NCI-H1930 (cell line): ENCODE measurements at places on chromosomes 5 and 9.

DNA sequence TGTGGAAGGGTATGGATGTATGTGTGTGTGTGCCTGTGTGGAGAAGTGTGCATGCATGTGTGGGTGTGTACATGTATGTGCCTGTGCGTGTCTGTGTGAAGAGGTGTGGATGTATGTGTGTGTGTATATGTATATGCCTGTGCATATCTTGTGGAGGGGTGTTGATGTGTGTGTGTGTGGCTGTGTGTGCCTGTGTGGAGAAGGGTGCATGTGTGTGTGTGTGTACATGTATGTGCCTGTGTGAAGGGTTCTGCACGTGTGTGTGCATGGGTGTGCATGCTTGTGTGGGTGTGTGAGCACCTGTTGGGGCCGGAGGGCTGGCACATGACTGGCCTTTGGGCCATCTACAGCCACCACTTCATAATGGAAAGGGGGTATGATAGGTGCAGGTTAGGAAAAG lies 291.4 kb downstream of the IRX2 start:
- DNase-seq, result no peak

- DNase-seq, result no peak
Observed at GRCh38 chr5:16457451-16457850, 8.1 kb downstream of the ZNF622 start.

- no peak for DNase-seq
Observed at GRCh38 chr9:108681851-108682590, 173.8 kb downstream of the ACTL7B start.

- DNase-seq, result no peak
Observed at GRCh38 chr9:37066139-37066725, 32.2 kb upstream of the PAX5 start.

DNA sequence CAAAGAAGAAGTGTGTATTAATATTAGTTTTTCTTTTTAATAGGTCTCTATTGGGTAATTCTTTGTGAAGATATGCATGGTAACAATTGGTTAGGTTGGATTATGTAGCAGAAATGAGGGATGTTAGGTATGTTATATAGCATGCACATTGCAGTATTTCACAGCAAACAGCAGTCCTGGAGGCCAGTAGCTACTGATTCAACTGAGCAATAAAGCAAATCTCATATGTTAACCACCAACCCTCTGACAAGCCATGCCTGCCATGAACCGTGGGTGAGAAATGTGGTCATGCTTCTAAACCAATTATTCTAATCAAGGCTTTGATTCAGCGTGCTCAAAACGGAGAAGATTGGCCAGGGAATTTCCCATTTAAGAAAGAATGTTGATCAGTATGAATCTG lies 313.0 kb upstream of the CDH6 start:
- DNase-seq, result no peak

DNA sequence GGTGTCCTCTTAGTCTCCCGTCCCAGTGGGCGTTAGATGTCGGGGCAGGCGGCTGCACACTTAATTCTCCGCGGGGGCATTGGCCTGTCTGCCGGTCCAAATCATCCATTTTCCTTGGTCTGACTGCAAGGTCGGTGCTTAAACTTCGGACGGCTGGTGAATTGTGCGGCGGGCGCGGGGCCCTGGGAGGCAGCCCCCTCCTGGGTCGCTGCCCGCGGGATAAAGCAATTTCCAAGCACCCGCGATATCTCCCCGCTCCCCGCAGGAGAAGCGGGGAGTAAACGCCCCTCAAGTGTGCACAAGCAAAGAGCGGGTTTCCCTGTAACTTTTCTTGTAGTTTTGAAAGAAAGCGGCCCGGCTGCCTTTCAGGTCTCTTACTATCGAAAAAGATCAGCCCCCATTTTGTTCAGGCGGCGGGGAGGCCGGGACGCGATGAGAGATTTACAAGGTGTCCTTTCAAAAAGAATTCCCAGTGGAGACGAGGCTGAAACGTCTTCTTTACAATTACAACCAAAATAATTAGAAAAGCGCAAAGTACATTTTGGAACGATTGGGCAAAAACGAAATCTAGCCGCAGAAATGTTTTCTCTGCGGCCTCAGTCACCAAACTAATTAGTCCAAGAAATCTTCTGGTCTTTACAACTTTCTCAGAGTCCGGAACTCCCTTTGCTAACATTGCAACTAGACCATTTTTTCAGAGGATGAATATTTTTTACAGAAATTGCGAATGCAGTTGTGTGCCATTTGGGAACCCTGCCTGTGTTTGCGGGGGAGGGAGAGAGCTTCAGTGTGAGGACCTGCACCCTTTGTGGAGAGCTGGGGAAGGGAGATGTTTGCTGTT lies 1.8 kb downstream of the IRX1 start:
- DNase-seq, result no peak

DNA sequence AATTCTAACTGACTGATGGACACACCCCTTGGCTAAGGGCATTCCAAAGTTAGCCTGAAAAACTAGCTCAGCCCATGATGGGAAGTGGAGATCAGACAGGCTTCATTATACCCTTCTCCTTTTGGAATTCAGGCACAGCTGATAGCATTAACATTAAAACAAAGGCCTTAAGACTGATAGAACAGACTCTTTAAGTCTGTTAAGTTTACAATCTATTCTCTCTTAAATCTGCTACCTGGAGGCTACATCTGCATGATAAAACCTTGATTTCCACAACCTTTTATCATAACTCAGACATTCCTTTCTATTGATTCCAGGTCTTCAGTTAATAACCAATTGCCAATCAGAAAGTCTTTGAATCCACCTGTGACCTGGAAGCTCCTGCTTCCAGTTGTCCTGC lies 281.4 kb downstream of the TUSC1 start:
- DNase-seq, result no peak

- no peak for DNase-seq
Observed at GRCh38 chr5:109196087-109196822, 213.5 kb downstream of the PJA2 start.

DNA sequence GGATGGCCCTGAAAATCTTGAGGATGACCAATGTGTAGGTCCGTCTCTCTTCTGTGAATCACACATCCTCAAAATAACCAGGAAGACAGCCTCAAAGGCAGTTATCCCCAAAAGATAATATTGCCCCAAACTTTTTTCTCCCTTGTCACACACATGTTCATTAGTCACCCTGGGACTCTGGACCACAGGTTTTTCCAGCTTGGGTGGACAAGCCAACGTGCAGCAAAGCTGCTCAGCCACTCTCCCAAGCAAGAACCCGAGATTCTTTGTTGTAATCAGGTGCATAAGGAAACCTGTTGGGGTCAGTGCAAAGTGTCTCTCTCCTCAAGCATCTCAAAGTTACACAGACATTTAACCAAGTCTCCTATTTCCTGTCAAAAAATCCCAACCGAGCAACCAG lies 196.6 kb downstream of the GNA14 start:
- no peak for DNase-seq

GRCh38 chr5:72417333-72418062 lies 89.7 kb downstream of the ZNF366 start:
- no peak for DNase-seq

- DNase-seq, result no peak
Observed at GRCh38 chr5:131441184-131441583, 177.3 kb downstream of the CDC42SE2 start.

DNA sequence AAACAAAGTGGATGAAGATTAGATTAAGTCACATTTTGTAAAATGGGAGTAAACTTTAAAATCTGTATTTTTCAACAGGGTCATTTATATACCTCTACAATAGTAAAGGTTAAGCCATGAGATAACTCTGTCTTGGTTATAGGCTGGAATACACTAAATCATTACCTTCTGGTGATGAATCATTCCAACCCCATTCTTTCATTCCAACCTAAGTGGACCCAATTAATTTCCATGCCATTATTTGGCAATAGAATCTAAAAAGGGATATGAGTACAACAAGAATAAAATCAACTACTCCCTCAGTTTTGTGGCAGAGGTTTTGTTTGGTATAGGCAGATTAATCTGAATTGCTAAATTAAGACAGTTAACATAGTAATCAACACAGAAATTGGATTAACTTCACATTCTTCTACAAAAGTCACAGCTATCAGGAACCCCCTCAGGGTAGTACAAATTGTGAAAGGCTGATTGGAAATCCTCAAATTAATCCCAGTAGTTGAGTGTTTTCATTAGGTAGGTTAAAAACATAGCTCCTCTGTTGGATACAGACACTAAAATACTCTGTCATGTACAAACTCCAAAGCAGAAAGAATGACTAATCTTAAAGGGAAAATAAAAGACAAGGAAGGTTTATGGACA lies 54.2 kb downstream of the ELAVL2 start:
- no peak for DNase-seq

DNA sequence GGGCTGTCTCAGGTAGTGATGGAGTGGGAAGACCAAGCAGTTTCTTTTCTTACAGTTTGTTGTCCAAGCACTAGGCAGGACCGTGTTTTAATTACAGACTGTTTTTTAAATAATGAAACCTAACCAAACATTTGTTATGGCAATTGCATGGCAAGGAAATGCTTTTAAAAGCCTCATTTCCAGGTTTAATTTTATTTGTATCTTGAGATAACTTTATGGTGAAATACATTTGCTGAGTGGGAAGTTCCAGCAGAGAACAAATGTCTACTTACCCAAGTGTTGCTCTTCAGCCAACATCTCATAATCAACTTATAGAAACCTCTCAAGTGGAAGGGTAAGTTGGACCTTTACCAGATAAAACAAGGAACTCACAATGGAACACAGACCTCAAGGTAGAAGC lies 11.8 kb upstream of the LHFPL2 start:
- no peak for DNase-seq
